ENCODE measurements at places on chromosomes 4 and X.

- DNase-seq, result no peak
Observed at GRCh38 chr4:155419266-155419665, 42.5 kb upstream of the MAP9 start.

GRCh38 chr4:119543779-119544178 is 84.8 kb downstream of the PDE5A start:
- no peak for DNase-seq

- no peak for DNase-seq
Observed at GRCh38 chr4:164997324-164997723, 19.9 kb upstream of the TRIM61 start.

DNA sequence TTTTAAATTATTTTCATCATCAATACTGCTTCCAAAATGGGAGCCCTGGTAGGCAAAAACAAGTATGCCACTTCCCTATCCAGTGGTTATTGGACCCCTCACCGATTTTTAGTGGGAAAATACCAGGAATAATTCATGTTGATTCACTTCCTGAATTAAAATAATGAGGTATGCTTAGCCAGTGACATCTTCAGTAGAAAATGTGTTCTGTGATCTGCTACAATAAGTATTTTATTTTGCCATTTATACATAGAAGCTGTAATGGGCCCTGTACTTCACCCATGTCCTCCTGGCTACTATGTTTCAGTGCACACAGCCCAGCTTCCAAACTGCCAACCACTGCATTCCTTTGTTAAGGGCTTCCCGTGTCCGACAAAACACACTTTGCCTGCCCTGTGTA is 41.0 kb upstream of the KLHL34 start:
- no peak for DNase-seq

DNA sequence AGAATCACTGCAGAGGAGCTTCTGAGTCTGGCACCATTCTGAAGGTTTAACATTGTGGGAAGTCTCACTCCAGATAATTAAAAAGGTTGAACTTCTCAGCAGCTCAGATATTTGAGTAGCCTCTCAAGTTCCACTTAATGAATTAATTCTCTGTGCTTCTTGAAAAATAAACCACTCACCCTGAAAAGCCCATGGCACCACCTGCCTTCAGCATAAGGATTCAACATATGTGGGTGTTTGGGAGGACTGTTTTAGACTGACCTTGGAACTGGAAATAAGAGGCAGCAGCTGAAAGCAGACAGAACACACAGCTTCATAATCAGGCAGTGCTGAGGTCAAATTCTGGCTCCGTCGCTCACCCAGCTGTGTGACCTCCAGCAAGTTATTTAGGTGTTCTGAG is 100.6 kb downstream of the KCNIP4 start:
- no peak for DNase-seq

GRCh38 chr4:7652451-7652881 is 217.7 kb upstream of the PSAPL1 start:
- no peak for DNase-seq

DNA sequence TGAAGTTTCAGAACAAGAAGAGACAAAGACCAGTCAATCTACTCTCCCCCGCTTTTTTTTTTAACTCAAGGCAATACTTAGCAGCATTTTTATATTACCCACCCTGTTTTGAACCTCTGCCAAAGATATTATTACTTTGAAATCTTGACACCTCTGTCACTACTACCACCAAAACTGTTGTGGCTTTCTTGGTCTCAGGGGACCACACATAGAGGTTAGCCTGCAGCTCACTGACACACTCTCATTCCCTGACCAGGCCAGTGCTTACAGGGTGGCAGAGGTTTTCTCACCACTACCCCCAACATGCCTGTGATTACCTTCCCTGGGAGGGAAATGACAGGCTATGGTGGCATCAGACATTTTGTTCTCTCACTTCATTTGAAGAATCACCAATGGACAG is 137.4 kb upstream of the STIM2 start:
- no peak for DNase-seq

DNA sequence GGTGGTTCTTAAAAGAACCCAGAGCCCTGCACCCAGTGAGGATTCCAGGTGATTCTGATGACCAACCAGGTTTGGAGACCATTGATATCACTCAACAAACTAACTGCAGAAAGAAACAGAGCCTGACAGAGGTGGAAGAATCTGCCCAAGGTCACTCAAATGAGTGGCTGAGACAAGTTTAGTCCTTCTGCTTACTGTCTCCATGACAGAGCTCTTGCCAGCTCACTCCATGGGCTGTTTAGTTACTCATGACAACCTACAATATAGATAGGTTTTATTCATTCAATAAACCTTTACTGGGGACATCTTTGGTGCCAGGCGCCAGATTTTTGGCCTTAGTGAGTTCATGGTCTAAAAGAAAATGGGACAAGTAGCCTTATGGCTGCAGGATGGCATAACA is 124.3 kb downstream of the RAB28 start:
- no peak for DNase-seq

GRCh38 chr4:7792616-7793015 is 147.0 kb downstream of the AFAP1 start:
- no peak for DNase-seq

Data from CMK (cell line).